ENCODE measurements at places on chromosomes 2 and 18.

DNA sequence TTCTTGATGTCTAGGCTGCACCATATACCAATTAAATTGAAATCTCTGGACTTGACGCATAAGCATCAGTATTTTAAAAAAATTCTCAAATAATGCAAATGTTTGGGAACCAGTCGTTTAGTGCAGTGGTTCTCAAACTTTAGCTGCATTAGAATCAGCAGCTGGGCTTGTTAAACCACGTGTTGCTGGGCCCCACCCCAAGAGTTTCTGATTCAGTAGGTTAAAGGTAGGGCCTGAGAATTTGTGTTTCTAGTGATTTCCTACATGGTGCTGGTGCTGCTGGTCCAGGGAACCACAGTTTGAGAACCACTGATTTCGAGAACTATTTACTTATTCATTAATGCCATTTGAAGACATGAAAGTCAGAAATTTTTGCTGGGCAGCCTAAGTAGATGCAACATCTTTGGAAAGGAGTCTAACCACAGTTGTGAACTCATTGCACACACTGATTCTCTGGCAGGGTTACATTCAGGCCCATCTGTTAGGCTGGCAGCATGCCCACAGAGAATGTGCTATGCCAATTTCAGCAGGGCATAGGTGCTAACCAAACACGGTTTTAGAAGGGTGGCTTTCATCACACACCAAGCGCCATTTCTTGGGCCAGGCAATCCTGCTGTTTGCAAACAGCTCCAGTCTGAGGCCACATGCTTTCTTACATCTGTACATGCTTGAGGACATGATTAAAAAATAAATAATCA, 26.4 kb upstream of the ATP5MC3 start:
- no peak for DNase-seq

DNA sequence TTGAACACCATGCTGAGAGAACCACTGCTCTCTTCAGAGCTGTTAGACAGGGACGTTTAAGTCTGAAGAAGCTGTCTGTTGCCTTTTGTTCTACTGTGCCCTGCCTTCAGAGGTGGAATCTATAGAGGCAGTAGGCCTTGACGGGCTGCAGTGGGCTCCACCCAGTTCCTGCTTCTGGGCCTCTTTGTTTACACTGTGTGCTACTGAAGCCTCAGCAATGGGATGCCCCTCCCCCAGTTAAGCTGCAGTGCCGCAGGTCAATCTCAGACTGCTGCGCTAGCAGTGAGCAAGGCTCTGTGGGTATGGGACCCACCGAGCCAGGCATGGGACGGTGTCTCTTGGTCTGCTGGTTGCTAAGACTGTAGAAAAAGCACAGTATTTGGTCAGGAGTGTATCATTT, 162.3 kb upstream of the NXPH2 start:
- no peak for DNase-seq

DNA sequence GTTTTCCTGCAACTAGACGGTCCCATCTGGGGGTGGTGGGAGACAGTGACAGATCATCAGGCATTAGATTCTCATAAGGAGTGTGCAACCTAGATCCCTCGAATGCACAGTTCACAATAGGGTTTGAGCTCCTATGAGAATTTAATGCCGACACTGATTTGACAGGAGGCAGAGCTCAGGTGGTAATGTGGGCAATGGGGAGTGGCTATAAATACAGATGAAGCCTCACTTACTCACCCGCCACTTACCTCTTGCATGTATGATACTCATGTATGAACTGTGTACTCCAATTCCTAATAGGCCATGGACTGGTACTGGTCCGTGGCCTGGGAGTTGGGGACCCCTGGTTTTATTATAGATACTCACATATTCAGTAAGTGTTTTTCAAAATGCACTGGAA, 122.4 kb upstream of the SIX3 start:
- no peak for DNase-seq

DNA sequence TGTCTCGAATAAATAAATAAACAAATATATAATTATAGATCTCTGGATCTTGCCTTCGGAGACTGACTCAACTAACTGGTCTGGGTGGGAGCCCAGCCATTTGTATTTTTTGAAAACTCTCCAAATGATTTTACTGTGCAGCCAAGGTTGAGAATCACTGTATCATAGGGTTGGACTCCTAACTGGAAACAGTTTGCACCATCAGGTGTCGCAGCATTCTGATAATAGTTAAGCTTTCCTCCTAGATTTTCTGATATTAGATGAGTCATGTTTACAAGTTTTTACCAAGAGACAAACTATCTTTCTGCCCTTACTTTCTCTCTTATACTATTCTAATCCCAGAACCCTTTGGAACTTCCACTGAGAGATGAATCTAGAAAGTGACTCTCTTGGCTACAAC, 16.8 kb downstream of the IL37 start:
- DNase-seq = no peak

GRCh38 chr2:150062416-150062815, 425.1 kb downstream of the RND3 start:
- DNase-seq = no peak

DNA sequence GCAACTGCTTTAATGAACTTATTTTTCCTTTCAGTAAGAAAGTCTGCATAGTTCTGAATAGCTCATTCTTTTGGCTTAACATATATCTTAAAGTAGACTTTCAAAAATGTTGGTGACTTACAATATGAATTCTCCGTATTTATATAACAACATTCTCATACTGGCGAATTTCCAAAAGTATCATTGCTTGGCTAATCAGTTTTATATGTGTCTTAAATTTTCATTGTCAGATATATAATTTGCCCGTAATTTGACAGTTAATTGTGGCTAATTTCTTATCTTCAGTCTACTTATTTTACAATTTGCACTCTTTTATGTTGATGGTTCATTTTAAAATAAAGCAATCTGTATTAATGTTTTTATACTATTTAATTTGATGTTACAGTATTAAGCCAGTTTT, 144.9 kb downstream of the ATP9B start:
- DNase-seq = no peak

- DNase-seq = no peak
Observed at GRCh38 chr2:136434251-136434715, 316.3 kb upstream of the CXCR4 start.

- no peak for DNase-seq
Observed at GRCh38 chr2:209424781-209425470, 1.1 kb downstream of the MAP2 start.

DNA sequence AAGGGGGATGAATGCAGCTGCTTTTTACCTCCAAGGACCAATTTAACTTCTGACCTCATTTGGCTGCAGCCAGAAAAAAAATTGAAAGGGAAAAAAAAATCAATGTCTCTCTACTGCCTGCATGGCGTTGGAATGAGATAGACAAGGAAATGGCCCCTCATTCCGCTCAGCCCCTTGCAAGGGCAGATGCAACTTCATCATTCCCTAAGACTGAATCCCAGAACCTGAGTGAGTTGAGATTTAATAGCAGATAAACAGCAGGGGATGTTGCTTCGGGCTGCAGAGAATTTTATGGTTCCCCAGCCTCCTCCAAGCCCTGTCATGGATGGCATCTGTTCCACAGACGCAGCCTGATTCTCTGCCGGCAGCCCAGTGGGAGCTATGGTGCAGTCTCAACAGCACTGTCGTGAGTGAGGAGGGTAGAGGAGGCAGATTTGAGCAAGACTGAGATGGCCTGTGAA, 49.0 kb downstream of the CAPN13 start:
- no peak for DNase-seq

- DNase-seq = no peak
Observed at GRCh38 chr2:199458806-199459285, 1.1 kb upstream of the SATB2 start.

DNA sequence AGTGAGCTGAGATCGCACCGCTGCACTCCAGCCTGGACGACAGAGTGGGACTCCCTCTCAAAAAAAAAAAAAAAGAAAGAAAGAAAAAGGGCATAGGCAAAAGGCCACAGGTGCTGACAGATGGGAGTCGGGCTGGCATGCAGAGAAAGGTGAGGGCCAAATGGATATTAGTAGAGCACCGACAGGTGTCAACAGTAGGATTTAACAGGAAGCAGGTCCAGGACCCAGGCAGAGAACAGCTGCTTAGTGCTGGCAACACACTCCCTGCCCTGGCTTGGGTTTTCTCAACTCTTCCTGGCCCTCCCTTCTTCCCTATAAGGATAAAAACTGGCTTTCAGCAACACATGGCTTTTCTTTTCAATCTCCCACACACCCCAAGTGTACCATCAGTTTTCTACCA, 84.9 kb downstream of the MRO start:
- DNase-seq = no peak

DNA sequence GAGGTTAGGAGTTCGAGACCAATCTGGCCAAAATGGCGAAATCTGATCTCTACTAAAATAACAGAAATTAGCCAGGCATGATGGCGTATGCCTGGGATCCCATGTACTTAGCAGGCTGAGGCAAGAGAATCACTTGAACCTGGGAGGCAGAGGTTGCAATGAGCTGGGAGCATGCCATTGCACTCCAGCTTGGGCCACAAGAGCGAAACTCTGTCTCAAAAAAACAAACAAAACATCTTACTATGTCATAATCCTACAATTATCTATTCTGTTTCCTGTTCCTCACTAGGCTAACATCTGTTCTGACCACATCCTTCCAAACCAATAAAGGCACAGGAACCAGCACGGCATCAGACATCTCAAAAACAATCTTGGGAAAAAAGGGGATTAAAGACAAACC, 361.8 kb upstream of the UBE2E3 start:
- no peak for DNase-seq

GRCh38 chr2:227568852-227569169, 29.9 kb upstream of the SCYGR2 start:
- no peak for DNase-seq

GRCh38 chr2:9554921-9555296, 721 bp downstream of the ADAM17 start:
- DNase-seq = no peak

GRCh38 chr2:188628989-188629752, 337.5 kb downstream of the GULP1 start:
- DNase-seq = no peak

DNA sequence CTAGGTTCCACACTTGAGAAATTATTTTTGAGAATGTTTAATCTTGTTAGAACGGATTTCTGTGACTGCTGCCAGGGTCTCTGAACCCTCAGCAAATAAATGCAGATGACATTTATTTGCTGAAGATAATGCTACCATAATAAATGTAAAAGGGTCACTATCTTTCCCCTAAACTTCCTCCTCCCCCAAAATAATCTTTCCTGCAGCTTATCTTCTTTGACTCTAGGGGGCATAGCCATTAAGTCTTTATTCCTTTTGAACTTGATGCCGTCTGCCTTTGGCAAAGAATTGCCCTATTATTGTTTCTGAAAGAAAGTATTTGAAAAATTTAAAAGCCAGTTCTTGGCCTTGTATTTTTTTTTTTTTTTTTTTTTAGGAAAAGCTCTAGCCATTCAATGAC, 63.6 kb upstream of the ACSL3 start:
- no peak for DNase-seq

DNA sequence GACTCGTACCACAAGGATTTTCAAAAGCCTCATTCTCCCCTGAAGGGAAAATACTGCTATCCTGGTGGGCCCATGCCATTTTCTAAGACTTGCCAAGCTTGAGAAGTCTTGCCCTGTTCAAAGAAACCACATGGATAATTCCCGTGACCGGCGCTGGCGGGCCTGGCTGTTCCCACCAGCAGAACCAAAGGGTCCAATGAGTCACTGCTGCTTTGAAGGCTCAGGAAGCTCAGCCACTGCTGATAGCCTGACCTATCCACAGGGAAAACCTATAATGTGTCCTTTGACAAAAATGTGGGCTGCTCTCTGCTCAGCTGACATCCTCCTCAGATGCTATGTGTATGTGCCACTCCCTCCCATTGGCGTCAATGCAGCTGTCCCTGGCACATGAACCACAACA, 137.9 kb upstream of the RAB12 start:
- no peak for DNase-seq

- no peak for DNase-seq
Observed at GRCh38 chr18:10455726-10456453, 1.5 kb downstream of the APCDD1 start.

- DNase-seq = no peak
Observed at GRCh38 chr2:216151313-216152025, 42.3 kb downstream of the XRCC5 start.

DNA sequence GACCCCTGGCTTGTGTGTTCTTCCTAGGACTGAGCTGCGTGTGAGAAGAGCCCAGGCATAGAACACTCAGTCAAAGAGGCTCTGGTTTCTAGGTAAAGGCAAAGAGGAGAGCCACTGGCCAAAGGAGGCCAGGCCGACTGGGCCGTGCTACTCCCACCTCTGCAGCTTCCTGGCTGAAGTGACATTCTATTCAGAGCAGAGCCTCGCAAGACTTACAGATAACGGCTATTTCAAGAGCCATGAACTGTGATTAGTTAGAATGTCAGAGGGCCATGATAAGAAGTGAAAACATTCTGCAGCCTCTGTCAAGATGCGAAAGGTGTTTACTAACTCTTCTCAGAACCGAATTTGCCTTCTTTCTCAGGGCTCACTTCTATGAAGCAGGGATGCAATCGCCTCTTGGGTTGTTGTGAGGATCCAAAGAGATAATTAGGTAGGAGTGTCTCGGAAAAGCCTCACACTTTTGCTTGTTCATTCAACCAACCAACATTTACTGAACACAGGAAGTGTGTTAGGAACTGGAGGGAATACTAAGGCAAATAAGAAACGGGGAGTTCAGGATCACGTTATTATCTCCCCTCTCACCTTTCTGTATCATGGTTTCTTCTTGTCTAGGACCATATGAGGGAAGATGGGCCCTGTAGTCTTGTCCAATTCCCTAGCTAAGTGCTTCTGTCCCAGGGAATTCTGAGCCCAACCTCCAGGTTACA, 3.4 kb upstream of the DNAJC5G start:
- no peak for DNase-seq

GRCh38 chr2:173030561-173031490, 44.8 kb upstream of the MAP3K20 start:
- no peak for DNase-seq

DNA sequence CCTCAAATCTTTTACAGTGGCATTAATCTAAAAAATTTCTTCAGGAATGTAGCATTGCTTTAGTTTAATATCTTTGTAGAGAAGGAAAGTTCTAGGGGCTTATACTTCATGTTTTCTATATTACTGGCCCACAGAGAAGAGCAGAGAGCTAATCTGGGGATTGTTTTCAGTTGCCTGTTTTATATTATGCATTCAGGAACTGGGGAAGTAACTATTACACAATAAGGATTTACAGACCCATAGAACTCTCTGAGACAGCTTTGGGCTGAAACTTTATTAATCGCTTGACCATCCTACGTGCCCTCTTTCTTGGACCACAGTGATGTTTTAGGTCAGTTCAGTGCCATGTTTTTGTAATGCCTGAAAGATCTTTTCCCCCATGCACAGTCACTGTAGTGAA, 29.9 kb downstream of the BIRC6 start:
- DNase-seq = no peak

DNA sequence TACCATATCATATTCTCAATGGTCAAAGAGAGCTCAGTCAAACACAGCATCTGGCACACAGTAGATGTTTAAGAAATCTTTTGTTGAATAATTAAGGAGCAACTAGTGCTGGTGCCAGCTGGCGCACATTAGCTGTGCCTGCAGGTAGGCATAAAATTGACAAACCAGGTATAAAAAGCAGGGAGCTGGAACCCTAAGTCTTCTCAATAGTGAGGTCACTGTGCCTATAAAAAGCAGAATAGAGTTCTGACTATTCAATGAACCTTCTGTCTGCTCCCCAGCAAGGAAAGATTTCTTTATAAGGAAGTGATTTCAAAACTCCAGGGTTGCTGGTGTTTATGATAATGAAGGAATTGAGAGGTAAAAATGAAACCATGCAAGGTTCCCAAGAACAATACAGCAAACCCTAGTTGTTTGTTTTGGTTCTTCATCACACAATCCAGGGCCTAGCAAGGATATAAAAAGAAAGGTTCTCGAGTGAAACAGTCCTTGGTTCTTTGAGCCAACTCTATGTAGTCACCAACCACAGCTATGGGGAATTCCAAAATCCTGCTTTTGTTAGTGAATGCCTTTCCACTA, 76.1 kb downstream of the THADA start:
- no peak for DNase-seq

Data from activated naive CD8-positive, alpha-beta T cell treated with anti-CD3 and anti-CD28 coated beads, Interleukin-2, amount 50 U/mL, for 16 hours (primary cell).